ENCODE measurements at places on chromosomes 6 and 20.

GRCh38 chr6:139904568-139904967 lies 530.1 kb upstream of the CITED2 start:
- DNase-seq: no peak

DNA sequence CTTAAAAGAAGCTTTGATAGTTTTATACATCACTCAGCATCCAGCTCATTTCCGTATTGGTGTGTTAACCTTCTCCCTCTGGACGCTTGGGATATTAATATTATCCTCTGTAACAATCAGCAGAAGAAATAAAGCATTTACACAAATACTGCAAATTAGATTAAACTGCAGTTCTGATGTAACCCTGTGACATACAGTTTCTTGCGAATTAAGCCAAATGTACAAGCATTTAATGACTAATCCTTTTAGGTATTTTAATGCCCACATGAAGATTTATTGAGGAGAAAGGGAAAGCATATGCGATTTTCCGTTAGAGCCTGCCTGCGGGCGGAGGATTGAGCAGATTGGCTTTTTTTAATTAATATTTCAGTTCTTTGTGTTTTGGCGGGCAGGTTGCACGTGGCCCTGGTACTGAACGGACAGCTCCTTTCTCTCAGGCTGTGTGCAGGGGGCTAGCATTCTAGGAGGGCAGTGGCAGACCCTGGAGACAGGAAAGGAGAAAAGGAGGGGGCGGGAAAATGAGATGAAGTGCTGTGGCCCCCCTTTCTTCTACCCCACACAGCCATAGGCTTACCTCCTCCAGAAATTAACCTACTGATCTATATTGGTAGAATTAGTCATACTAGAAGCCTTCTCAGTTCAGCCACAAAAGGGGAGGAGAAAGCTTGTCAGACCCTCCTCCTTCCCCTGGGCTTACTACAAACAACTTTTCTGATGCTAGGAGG lies 14.1 kb upstream of the TFAP2D start:
- DNase-seq: peak; percentile 66

GRCh38 chr6:45687570-45687969 lies 309.8 kb upstream of the SUPT3H start:
- DNase-seq: no peak

DNA sequence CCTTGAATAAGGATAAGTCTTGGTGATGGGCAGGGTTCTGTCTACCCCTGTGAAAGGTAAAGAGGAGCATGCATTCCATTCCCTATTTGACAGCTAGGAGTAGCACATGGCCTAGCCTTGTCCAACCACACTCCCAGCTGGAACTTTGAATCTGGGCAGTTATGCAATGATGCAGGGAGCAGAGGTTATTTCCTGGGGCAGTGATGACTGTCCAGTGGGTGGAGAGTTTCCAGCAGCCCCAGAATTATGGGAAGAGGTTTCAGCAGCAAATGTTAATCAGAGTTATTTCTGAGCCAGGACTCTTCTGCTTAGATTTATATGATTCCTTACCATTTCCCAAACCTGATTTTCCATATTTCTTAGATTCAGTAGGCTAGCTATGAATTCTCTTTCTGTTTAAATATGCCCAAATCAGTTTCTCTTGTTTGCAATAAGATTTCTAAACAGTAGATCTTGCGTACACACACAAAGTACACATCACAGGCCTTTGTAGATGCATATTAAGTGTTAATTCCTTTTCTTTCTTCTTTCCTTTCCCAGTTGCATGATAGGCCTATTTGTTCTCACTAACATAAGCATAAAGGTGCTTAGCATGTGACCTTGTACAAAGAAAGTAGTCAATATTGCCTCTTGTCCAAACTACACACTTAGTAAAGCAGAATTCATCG lies 17.3 kb upstream of the TXLNB start:
- no peak for DNase-seq

GRCh38 chr6:164690702-164691500 lies 618.5 kb downstream of the C6orf118 start:
- no peak for DNase-seq

- no peak for DNase-seq
Measured at GRCh38 chr20:50330504-50331313, 140.1 kb downstream of the CEBPB start.

DNA sequence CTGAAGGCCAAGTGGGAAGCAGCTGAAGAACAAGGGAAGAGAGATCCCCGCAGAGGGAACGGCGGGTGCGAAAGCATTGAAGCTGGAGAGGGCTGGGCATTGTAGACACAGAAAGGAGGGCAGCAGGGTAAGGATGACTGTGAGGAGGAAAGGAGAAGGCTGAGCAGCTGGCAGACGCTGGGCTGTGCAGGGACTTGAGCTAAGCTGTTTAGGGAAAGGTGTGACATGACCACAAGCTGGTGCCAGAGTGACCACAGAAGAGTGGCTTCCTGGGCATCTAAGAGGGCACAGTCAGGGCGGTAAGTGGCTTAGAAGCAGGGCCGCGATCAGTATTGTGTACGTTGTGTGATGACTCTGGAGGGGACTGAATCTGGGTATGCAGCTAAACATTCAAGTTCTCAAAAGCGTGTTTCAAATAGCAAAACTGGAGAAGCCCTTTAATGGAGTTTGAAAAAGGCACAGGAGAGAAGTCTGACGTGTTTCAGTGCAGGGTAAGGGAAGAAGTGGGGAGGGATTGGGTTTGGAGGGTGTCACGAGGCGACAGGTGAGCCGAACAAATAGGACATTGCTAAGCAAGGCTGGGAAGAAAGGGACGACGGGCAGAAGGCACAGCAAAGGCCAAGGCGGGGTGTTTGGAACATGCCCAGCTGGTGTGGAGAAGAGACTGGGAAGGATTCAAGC lies 46.1 kb upstream of the ARFGEF2 start:
- no peak for DNase-seq

- no peak for DNase-seq
Measured at GRCh38 chr6:14875481-14876063, 370.3 kb upstream of the JARID2 start.

- DNase-seq: no peak
Measured at GRCh38 chr20:59925899-59926298, 7.5 kb downstream of the SYCP2 start.

DNA sequence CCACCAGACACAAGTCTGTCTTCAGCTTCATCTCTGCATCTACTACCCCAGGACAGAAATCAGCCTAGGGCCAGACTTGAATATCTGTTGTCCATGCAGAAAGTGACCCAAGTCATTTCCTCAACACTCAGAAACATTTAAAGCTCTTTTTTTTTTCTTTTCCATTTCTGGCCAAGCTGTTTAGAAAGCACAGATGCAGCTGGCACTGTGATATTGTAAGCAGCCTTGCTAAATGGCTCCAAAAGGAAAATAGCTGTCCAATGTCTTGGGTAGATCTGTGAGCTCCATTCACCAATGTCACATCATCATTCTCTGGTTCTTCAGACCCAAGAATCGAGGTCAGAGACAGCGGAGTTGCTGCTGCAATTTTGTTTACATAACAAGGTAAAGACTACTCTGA lies 174.2 kb downstream of the PDE7B start:
- no peak for DNase-seq

DNA sequence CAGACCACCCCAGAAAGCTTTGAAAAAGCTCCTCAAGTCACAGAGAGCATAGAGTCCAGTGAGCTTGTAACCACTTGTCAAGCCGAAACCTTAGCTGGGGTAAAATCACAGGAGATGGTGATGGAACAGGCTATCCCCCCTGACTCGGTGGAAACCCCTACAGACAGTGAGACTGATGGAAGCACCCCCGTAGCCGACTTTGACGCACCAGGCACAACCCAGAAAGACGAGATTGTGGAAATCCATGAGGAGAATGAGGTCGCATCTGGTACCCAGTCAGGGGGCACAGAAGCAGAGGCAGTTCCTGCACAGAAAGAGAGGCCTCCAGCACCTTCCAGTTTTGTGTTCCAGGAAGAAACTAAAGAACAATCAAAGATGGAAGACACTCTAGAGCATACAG lies 39.6 kb downstream of the ZBTB2 start:
- DNase-seq: no peak

- no peak for DNase-seq
Measured at GRCh38 chr6:139129284-139129683, 5.6 kb upstream of the HECA start.

DNA sequence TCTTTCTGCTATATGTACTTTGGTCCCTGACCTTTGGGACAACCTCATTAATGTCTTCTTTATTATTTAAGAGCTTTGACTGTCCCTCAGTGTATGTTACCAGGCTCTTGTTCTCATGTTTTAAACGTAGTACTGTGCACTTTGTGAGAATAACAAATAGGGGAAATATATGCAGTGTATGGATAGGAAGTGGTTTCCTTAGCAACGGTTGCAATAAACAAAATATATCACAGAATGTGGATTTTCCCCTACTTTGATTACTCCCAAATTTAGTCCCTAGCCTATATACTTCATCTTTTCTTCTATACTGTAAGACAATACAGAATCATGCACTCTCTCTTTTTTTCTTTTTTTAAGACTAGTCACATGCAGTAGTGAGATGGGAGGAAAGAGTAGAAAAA lies 123.8 kb upstream of the AKIRIN2 start:
- DNase-seq: no peak

DNA sequence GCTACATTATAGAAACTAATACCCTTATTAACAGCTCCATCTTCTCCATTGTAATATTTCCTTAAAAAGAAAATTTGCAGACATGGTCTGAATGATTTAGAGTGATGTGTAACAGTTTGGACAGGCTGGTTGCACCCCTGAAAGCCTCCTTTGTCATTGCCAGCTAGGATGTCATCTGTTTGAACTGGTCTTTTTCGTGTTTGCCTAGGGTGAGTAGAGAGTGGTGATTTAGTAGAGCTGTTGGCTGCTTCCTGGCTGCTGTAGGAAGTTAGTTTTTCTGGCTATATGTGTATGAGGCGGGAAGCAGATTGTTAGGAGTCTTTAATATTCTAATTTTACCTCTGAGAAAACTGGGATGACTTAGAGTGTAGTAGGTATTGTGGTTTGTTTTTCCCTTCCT lies 101.1 kb downstream of the ZFAND3 start:
- DNase-seq: peak; percentile 19

- DNase-seq: no peak
Measured at GRCh38 chr20:19511931-19512330, 246.1 kb upstream of the RIN2 start.

- no peak for DNase-seq
Measured at GRCh38 chr6:47151232-47151898, 109.2 kb upstream of the ADGRF1 start.

- DNase-seq: no peak
Measured at GRCh38 chr6:143998686-143999085, 9.4 kb downstream of the PLAGL1 start.

DNA sequence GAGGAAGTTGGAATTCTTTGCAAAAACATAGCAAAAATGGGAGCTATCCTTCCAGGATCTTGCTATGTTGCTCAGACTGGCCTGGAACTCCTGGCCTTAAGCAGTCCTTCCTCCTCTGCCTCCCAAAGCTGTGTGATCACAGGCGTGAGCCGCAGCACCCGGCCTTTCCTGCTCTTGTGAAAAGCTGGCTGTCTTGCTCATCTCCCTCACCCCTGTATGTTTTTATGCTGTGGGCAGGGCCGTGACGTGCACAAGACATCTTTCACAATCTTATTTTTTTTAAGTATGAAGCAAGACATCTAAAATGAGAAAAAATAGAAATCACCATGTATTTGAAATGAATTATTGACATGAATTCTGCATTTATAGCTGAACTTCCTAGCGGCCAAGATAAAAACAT lies 110.4 kb downstream of the SAMD5 start:
- no peak for DNase-seq

GRCh38 chr20:61112515-61112914 lies 139.5 kb upstream of the CDH4 start:
- DNase-seq: no peak

GRCh38 chr20:35240083-35240810 lies 13.8 kb downstream of the MMP24 start:
- DNase-seq: no peak

DNA sequence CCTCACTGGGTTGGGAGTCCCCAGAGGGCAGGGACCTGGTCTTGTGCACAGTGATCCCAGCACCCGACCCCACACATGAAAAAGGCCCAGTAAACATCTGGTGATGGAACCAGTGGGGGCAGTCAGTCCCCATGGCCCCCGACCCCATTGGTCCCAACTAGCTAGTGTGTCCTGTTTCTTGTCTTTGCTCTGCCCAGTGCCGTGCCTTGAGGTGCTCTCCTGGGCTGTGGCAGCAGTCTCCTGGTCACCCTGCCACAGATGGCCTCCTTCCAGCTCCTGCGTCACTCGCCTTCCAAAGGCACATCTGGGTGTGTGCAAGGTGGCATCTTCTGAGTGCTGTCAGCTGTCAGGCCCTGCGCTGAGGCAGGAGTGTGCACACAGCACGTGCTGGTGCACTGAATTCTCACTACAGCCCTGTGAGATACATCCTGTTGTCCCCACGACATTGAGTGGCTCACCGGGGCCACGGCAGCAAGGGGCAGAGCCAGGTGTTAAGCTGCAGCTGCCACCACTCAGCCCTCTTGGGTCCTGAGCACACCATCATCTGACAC lies 3.9 kb downstream of the NPEPL1 start:
- no peak for DNase-seq

GRCh38 chr20:42082611-42083010 lies 464.4 kb upstream of the CHD6 start:
- DNase-seq: no peak

- DNase-seq: no peak
Measured at GRCh38 chr6:33806841-33807240, 3.0 kb upstream of the MLN start.

DNA sequence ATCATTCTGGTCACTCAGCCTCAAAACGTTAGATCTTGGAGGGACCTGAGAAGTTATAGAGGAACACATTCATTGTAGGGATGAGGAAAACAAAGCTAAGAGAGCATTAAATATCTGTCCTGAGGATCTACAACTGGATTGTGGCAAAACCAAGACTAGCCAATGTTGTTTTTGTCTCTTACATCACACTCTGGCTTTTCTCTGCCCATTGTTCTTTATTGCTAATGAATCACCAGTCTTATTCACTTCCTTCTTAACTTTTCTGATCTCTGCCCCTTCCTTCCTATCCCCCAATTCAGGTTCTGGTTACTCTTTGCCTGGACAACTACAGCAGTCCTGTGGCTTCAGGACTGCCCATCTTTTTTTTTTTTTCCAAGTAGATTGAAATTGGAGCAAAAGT lies 57.0 kb upstream of the PREP start:
- no peak for DNase-seq

GRCh38 chr6:6964675-6965074 lies 143.1 kb upstream of the RREB1 start:
- DNase-seq: no peak

DNA sequence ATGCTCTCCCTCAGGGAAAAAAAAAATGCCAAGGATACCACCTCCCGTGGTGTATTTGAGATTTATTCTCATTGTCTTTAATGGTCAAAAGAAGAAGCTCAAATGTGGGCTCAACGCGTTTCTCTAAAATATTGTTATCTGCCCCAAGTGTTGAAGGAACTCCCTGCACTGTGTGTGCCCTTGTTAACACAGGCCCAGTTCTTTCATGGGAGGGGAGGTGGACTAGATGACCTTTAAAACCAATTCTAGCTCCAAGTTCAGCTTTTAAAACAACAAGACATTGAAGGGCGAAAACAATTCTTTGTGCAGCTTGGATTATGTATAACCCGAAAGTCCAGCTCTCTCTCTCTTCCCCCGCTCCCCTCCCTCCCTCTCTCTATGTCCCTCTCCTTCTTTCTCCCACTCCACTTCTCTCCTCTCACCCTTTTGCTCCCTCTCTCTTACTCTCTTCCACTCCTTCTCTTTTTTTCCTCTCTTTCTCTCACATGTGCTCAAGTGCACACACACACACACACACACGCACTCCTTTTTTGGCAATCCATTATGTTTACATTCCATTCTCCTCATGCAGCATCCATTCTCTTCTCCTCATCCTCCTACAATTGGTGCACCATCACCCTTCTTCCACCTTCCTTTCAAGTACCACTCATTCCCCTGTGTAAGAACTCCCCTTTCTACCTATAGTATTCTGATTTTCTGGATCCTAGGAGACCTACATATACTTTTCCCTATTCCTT lies 8.5 kb downstream of the HLA-DMB start:
- DNase-seq: no peak

Measured in GM23338 (cell line).